Eye (tissue), 1 donor: ENCODE measurements at places on chromosomes 5 and 9.
A peak's percentile ranks its signal among the peaks of the same experiment; 100 is the strongest.

GRCh38 chr5:153624451-153624765, 133.9 kb downstream of the GRIA1 start:
- no peak for DNase-seq

DNA sequence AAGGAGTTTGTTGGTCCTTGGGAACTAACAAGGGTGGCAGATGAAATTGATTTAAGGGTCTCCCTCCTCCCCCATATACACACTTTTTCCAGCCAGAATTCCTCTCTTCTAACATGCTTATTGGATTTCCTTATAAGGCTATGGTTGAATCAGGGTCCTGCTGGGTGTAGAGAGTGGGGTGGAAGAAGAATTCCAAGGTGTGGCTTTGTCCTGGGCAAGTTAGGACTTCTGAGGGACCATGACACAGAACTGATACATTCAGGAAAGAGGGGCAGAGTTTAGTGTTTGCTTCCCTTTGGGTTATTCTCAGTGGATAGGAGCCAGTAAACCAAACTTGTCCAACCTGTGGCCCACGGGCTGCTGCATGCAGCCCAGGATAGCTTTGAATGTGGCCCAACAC, 116.5 kb downstream of the SNX18 start:
- no peak for DNase-seq

DNA sequence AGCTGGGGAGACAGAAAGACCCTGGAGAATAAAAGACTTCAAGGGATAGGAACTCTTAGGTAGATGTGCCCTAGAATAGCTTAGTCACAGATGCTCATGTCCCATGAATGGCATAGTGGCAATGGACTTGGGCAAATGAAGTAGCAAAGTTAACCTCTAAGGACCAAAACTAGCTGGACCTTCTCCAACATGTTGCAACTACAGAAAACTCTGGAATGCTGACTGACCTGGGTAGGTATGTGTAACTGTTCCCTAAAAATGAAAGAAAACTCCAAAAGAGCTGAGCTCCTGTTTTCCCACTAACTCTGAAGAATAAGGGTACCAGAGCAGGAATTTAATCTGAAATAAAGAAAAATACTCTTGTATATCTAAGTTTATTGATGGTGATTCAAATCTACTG, 12.5 kb upstream of the LPAR1 start:
- DNase-seq, result no peak

DNA sequence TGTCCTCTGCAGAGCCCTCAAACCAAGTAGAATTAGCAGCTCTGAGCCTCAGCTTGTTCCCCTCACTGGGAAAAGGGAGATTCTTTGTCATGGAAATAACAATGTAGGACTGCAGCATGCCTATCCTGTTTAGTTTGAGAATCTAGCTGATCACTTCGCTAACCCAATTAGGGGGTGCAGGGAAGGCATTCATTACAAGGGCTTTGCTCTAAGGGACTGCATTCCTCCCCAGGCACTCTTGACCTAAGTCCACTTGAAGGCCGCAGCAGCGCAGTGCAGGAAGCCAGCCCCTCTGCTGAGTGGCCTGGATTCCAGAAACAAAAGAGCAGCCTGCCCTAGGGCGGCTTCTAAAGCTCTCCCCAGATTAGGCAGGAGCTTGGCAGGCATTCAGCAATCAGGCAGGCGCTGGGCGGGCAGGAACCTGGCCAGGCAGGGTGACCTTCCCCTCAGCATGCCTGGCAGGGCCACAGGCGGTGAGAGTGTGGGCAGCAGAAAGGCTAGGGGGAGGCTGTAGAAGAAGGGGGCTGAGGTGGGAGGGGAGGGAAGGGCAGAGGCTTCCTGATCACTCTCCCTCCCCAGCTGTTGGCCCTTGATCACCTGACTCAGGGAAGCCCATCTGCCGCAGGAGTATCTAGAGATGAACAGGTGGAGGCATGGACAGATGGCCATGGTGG, 24.8 kb downstream of the CCNJL start:
- peak; percentile 89 for DNase-seq

GRCh38 chr9:106065579-106066214, 371.4 kb downstream of the TMEM38B start:
- DNase-seq, result no peak

DNA sequence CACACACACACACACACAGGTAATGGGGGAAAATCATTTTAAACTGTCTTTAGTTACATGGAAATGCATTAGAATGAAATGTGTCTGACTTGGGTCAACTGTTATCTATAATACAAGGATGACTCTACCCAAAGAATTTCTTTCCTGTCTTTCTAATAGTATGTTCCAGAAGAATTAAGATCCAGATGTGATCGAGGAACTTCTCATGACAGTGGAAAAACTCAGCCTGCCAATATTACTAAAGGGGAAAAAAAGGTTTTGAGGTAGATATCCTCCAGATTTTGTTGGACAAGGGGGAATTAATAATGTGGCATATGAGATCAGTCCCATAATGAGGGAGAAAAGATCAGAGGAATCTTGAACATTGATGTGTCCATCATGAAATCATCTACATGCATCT, 190.6 kb upstream of the MAP3K1 start:
- DNase-seq, result no peak

DNA sequence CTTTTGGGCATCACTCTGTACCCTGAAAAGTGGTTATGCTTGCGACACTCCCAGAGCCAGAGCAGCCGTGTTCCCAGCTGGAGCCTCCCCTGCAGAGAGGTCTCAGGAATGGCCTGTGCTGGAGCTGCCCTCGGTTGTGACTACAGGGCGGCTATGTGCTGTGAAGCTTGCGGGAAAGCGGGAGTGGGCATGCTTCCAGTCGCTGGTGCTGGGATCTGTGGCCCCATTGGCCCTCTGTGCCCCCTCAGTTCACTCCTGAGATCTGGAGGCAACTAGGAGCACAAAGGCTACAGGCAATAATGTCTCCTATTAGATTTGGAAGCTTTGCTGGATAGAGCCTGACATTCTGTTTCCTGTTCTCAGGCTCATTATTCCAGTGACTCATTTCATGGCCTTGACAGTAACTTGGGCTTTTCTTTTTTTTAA, 56.9 kb downstream of the GPR107 start:
- DNase-seq, result no peak

GRCh38 chr5:52504584-52505240, 283.0 kb upstream of the ITGA1 start:
- no peak for DNase-seq

DNA sequence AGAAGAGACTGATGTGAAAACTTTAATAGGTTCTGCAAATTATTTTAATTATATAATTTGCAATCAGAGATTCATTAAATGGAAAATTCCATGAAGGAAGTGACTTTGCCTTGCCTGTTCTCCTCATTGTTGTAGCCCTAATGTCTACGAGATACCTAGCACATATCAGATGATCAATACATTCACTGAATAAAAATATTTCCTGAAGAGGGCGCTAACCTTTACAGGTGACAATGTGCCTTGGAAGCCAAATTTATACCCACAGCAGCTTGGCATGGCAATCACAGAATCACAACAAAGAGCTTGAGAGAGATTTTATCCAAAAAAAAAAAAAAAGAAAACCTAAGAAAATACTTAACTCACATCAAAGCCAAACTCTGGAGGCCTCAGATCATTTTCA, 17.4 kb downstream of the HAUS6 start:
- peak; percentile 31 for DNase-seq
